ENCODE measurements at places on chromosomes 3 and 15.

DNA sequence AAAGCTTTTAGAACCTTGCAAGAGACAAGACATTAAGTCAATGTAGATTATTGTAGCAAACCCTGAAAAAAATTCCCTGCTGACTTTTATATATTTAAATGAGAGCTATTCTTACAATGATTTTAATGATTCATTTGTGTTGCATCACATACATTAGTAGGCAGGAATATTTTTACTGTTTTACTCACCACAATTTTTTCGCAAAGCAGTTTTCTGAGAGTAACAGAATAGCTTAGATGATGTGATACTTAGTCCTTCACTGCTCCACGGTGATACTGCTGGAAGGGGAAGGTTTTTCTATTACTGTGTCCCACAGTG, 43.9 kb upstream of the CLRN1 start:
- no peak for DNase-seq

DNA sequence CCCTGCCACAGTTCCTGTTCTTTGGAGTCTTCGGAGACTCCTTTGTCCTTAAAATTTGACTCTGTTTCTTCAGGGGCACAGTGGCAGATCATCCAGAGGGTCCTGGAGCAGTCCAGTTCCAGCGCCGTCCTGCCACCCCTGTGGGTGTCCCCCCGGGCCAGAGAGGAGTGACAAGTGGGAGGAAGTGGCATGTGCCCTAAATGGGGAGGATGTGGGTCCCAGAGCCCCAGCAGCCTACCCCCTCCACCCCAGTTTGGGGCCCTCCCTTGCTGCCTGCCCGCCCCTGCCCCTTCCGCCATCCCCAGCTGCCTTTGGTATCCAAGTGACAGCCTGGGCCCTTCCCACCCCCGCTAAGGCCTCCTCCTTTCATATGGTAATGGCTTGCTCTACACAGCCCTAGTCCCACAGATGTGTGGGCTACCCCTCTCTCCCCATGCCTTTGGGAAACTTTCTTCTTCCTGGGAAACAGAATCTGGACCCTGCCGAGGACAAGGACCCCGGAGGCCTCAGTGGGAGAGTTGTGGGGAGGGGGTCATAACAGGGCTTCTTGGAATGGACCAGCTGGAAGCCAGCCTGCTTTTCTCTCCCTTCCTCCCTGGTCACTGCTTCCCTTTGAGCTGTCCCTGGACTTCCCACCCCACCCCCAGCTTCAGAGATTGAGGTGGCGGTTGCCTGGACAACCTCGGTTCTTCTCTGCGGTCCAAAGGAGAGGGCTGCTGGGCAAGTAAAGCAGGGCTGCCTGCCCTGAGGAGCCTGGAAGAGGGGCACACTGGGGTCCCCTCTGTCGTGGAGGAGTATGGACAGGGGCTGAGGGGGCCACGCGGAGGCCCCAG, 43.2 kb downstream of the KLHL25 start:
- DNase-seq, result no peak

GRCh38 chr3:133884054-133884886, 11.4 kb downstream of the RAB6B start:
- no peak for DNase-seq

DNA sequence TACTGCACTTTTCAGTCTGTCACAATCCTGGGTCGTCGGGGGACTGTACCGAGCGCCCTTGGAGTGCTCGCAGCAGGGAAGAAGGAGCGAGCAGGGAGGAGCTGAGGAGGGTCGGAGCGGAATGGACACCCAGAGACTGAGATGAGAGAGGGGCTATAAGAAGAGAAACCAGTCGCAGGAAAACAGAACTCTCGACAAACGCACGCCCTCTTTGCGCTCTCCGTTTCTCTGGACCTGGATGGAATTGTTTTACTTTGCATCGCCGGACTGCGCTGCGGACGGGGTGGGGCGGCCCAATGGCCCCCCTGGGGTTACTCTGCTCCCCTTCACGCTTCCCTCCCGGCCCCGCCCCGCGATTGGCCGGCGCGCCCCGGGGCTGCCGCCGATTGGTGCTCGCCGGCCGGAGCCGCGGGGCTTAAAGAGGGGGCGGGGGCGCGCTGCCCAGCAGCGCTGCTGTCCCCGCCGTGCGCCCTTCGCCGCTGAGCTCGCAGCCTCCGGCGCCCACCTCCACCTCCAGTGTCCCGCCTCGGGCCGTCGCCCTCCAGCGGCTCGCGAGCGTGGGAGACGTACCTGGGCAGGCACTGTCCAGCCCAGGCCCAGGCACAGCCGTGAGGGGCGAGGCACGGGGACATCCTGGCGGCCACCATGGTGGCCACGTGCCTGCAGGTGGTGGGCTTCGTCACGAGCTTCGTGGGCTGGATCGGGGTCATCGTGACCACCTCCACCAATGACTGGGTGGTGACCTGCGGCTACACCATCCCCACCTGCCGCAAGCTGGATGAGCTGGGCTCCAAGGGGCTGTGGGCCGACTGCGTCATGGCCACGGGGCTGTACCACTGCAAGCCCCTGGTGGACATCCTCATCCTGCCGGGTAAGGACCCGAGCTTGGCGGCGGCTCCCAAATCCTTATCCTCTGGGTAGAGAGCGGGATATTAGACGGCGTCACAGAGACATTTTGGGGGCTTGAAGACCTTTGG, at the start of gene CLDN11:
CLDN11 (plus strand) TSS at position 447 of the 977 bp plus-strand sequence; CDS start at position 646, 199 bp downstream.
- DNase-seq, result no peak

- no peak for DNase-seq
Observed at GRCh38 chr3:66350601-66351000, 129.8 kb downstream of the SLC25A26 start.

DNA sequence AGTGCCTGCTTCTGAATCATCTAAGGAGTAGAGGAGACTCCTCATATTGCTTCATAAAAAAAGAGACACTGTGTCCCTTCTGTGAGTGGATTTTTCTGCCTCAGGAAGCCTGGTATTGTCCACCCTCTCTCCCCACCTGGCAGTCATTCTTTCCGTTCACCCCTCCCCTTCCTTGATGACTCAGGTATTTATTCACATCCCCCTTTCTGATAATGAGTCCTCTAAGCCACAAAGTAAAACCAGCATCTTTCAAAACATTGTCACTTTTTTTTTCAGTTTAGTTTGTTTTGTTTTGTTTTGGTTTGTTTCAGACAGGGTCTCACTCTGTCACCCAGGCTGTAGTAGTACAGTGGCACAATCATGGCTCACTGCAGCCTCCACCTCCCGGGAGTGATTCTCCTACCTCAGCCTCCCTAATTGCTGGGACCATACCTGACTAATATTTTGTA, 65.2 kb upstream of the UBE2E1 start:
- DNase-seq, result no peak

DNA sequence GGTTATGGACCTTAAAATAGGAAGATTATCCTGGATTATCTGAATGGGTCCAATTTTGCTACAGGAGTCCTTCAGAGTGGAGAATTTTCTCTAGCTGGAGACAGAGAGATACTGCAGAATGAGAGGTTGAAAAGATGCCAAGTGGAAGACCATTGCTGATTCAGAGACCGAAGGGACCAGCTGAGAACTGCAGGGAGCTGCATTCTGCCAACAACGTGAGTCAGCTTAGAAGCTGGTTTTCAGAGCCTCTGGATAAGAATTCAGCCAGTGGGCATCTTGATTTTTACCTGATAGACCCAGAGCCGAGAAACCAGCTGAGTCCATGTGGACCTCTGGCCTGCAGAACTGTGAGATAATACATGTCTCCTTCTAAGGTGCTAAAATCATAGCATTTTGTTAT, 234.0 kb downstream of the NR2F2 start:
- no peak for DNase-seq

GRCh38 chr3:176141837-176142236, 1055.4 kb downstream of the TBL1XR1 start:
- no peak for DNase-seq

DNA sequence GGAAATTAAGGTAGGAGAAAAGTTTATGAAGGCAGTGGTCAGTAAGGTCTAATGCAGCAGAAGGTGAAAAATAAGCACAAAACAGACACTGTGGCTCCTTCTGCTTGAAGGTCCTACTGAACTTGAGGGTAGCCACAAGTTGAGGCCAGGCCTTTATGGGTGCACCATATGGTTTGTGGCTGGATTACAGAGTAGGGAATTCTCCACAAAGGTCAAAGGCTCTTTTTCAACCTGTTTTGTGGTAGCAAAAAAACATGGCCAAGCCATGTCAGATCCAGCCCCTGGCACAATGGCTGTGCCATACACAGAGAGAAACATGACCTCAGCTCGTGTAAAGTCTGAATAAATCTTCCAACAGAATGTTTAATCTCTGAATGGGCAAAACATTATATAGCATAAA, 214.0 kb downstream of the SATB1 start:
- DNase-seq, result no peak

- DNase-seq, result no peak
Observed at GRCh38 chr15:94253742-94254141, 22.4 kb downstream of the MCTP2 start.

DNA sequence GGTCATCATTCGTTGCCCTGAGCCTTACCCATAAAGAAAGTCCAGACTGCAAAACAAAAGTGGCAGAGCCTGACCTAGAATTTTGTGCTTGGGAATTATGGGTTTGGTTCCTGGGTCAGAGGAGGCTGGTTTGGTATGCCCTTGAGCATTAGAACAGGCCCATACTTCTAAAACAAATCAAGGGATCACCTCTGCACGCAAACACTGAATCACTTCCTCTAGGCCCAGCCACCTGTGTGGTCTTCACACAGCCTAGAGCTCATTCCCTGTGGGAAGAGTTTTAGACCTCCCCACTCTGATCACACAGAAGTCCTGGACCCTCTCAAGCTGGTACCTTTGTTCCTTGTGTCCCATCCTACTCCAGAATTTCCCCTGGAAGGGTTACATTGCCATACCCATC, 59.4 kb downstream of the B3GNT5 start:
- DNase-seq, result no peak

GRCh38 chr3:53079147-53079546, 33.3 kb upstream of the SFMBT1 start:
- no peak for DNase-seq

DNA sequence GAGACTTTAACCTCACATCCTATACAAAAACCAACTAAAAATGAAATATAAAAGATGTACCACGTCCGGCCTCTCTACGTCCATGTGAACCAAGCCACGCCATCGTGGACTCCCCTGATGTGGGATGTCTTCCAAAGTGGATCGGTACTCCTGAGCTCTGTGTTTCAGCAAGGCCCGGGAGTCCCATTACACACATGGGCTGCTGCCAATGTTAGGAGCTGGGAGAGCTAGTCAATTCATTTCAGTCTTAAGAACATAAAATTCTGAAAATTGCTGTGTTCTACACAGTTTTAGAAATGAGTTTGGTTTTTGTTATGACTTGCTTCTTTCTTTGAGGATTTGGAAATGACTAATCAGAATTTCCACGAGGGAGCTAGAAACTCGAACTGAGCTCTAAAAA, 131.0 kb downstream of the GABRG3 start:
- no peak for DNase-seq

GRCh38 chr15:40379853-40380252, 2.7 kb upstream of the KNSTRN start:
- DNase-seq, result no peak

- DNase-seq, result no peak
Observed at GRCh38 chr15:77838595-77838994, 205.9 kb upstream of the LINGO1 start.

- DNase-seq, result no peak
Observed at GRCh38 chr3:45773072-45773471, 23.3 kb downstream of the SLC6A20 start.

GRCh38 chr15:61682891-61683735, 377.1 kb downstream of the VPS13C start:
- DNase-seq, result no peak

DNA sequence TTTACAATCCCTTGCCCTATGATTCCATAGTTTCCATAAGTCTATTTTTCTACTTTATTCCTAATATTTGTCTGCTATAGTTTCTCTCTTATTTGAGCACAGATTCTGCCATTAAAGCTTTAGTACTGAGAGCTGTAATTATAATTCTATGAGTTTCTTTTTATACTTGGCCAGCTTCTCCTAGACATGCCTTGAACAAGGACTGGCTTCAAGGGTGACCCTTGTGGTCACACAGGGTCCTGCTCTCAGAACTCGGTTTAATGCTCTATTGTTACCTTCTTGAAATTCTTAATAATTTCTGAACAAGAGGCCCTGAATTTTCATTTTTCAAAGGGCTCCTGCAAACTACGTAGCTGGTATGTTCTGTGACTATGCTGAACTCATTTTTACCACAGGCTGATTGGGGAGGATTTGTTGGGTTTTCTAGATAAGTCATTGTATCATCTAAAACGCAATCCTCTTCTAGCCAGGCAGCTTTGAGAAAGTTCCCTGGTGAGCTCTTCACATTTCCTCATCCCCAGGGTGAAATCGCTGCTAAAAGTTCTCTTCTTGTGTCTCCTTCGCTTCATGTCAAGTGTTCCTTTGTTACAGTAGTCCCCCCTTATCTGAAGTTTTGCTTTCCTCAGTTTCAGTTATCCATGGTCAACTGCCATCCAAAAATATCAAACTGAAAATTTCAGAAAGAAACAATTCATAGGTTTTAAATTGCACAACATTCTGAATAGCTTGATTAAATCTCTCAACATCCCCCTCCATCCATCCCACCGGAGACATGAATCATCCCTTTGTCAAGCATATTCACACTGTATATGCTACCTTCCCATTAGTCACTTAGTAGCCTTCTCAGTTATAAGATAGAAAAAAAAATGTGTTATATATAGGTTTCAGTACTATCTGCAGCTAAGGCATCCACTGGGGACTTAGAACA, 12.6 kb upstream of the PLCL2 start:
- no peak for DNase-seq

- DNase-seq, result no peak
Observed at GRCh38 chr3:127233371-127233770, 40.4 kb downstream of the PRR23E start.

- DNase-seq, result no peak
Observed at GRCh38 chr3:49377483-49377882, 19.3 kb upstream of the GPX1 start.

DNA sequence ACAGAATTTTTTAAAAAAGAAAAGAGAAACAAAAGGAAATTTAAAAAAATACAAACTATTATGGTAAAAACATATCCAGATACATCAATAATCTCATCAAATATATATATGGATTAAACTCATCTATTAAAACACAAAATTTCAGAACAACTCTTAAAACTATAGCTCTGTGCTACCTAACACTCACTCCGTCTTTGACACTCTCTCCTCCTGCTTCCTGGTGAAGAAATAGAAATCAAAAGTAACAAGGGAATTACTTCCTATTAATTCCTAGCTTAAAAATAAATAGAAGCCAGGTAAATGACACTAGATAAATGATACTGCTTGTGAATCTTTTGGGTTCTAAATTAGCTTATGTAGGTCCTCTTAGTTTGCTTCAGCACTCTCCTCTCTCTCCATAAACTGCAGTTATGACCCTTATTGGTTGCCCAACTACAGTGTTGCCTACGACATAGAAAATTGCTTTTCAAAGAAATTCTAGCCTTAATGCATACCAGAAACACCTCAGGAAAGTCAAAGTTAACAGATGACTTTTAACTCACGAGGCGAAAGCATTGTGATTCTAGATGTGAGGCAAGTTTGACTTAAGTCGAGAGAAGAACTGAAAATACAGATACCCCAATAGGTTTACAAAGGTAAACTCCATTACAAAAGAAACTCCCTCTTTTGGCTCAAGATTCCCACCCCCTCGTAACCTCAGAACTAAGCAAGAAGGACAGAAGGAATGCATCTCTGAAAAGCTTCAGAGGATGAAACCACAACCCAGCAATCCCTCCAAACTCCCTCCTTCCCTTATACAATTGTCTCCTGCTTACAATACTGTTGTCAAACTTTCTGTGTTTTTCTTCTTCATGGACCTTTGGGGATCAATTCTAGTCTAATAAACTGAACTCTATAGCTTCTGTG, 394.7 kb downstream of the FGF12 start:
- DNase-seq, result no peak
